Left cardiac atrium (tissue), 4 donors: ENCODE measurements at places on chromosomes 6 and 20.

GRCh38 chr6:151400473-151400872 is 9.1 kb upstream of the ZBTB2 start:
- DNase-seq = no peak

GRCh38 chr6:46914279-46914810 is 7.4 kb downstream of the ADGRF5 start:
- no peak for DNase-seq

- DNase-seq = peak; percentile 36
These were observed 20.2 kb downstream of the EYA2 start for GRCh38 chr20:46914789-46915379.

DNA sequence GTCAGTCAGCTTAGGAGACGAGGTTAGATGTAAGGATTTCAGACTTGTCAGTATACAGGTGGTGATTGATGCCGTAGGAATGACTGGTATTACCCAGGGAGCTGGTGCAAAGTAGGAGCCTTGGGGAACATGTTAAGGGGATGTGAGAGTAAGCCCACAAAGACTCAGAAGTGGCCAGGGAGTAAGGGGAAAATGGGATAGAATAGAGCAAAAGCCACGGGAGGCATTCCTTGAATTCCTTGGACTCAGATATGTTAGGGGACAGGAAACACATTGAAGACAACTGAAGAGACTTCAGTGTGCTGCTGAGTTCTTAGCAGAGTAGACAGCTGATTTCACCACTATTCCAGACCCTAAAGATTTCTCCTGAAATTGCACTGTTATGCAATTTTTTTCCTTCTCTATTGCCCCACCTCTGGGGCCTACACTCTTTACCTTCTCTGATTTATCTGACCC is 1.2 kb upstream of the ACAT2 start:
- no peak for DNase-seq

GRCh38 chr6:145587334-145587733 is 148.0 kb downstream of the EPM2A start:
- DNase-seq = no peak

GRCh38 chr20:46830886-46831632 is 63.6 kb upstream of the EYA2 start:
- DNase-seq = no peak

- DNase-seq = no peak
These were observed 70.1 kb upstream of the QKI start for GRCh38 chr6:163344411-163344810.

- peak; percentile 3 for DNase-seq
These were observed 2.3 kb downstream of the HSP90AB1 start for GRCh38 chr6:44249082-44249748.

DNA sequence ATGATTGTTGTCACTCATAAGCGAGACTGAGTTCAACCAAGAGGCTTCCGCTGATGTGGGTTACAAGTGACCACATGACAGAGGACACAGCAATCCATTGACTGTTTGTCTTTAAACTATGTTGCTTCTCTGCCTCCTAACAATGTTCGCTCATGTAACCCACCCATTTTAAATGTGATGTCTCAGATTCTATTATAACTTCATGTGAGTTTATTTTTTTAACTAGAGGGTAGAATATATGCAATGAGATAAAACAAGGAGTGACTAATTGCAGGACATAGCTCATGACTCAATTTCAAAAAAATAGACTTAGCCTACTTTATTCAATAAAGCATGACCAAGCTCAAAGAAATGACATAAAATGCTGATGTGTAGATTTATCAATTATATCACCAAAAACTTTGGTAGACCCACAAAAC is 119.2 kb upstream of the SASH1 start:
- no peak for DNase-seq
